ENCODE measurements at places on chromosomes 2 and 18.

- DNase-seq, result no peak
Measured at GRCh38 chr18:21805771-21806366, 65.3 kb downstream of the MIB1 start.

DNA sequence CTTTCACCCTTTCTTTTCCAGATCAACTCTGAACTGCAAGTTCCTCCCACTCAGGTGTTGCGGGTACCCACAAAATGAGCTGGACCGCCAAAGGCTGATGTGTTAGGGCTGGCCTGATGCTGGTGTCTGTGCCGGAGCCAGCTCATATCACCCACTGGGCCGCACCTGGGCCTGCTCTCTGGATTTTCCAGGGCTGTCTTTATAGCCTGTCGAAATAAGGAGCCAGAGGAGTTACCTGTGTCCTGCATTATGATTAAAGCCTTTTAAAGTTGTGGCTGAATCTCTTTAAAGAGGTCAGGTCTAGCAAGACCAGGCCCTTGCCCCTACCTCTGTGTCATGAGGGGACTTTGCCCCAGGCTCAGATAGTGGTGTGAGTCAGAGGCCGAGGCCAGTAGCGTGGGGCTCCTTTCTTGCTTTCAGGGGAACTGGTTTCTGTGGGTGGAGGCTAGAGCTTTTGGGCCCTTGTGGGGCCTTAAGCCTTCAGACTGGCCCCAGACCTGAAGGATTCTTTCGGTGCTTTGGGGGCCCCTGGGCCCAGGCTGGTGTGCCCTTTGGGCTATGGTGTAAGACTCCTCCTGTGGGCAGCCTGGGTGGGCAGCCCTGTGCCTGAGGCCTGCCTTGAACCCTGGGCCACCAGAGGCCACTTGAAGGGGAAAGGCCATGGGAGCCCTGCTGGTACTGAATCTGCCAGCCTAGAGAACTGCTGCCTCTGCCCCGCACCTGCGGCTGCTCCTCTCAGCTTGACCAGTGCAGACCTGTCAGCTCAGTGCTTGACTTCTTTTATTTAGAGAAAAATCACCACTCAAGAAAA is 21.3 kb downstream of the OTOF start:
- DNase-seq, result no peak

DNA sequence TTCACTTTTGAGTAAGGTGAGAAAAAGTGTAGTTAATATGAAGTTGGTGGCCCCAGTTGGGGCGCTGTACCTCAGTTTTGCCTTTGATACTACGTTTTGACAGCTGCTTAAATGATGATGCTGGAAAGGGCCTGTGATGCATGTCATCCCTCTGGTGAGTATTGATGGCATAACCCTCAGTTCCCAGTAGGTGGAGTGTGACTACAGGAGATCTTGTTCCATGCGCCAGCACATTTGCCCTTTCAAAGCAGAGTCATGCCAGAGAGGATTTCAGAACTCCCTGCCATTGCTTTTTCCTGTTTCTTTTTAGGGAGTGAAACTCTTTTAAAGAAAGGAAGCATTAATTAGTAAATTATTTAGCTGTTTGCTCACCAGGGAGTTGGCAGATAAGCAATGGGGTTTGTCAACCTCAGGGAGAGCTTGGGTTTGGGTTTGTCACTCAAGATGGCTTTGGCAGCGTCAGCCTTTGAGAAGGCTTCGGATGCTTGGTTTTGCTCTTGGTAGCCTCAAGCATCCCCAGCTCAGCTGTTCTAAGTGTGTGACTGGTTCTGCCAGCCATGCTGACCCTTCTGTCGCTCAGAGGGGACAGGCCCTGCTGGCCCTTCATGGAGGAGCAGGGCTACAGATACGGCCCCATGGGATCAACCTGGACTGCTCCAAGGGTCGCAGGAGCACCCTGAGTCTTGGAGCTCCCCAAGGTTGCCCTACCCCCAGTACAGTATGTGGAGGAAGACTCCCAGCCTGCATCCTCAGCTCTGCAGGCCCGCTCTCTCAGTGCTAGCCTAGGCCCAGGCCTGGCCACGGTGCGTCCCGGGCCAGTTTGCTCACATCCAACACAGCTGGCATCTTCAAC is 29.1 kb downstream of the ARMC9 start:
- DNase-seq, result peak; percentile 39

DNA sequence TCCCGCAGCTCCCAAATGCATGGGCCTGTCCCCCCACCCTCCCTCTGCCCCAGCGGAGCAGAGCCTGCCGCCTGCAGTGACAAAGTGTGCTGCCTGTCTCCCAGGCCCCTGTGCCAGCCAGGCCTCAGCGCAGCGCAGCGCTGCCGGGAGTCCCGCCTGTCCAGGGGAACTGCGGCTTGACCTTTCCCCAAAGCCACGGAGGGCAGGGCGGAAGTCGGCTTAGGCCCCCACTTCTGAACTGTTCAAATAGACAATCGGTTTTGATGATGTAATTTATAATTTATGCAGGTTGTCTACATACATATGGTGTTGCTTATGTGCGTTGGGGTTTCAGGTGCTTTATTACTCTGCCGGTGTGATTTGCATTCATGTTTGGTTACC is 7.1 kb downstream of the GBX2 start:
- no peak for DNase-seq

DNA sequence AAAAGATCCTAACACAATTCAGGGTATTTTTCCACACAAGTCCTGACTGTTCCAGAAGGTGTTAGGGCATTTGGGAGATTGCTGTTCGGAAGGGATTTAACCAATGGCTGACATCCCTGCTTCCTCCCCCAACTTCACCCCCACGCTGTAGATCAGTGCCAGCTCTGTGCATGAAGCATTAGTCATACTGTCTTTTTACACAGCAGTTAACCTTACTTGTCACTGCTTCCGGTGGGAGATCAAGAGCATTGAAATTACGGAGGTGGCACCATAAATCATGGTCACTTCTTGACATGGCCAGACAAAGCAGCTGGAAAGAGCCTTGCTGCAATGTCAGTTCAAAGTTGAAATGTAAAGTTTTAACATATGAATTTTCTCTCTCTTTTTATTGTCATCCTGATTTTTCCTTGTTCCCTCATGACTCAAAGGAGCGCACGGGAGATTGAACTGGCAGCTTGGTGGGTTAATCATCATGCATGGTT is 70.2 kb downstream of the HRH4 start:
- DNase-seq, result no peak

DNA sequence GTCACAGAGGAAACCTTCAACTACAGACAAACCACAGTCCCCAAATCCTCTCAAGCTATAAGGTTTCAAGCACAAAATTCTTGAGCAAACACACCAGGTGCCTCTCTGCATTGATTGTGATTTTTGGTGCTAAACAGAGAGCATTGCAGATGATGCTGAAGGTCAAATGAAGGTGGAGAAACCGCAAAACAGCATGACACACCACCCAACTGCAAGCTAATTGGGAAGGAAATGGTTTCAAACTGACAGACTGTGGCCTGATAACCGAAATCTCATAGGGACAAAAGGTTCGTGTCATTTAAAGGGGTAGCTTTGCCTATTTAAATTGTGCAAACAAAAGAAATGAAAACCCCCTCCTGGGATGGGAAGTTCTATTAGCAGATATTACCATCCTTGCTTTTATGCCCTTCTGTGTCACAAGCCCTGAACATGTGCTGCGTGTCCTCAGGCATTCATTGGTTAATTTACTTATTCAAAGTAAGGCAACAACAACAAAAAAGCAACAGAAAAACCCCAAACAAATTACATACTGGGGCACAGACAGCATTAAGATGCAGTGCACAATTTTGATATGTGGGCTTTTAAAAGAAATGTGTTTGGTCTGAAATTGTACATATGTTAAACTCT is 154.9 kb downstream of the AQP4 start:
- DNase-seq, result no peak

- no peak for DNase-seq
Measured at GRCh38 chr2:64807417-64807816, 153.7 kb upstream of the SERTAD2 start.

DNA sequence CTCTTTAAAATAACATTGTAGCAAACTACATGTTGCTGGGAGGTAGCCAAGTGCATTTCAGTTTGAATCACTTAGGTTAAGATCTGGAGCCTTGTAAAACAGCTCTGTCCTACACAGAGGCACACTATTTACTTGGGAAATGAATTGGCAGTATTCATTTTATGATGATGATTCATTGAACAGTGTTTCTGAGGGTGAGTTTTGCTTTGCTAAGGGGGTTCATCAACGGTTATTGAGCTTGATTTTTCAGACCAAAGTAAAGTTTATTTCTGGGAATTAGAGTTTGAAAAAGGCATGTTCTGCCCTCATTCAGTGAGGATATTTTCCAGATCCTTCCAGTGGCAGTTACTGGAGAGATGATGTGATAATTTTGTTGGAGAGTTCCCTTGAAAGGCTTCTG is 55.6 kb downstream of the CCDC85A start:
- DNase-seq, result no peak

DNA sequence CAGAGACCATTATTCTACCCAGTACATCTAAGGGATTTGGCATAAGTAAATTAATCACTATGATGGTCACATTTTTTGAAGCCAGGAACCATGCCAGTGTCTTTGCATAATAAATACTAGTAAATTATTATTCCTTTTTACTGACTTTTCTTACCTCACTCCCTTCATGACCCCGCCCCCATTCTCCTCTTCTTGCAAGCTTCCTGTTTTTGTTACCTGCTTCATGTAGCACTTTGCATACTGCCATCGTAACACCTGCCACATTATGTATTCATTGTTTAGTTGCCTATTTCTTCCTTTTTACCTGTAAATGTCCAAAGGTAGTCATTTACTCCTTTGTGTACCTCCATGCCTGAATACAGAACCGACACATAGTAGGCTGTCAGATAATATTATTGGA is 309.5 kb downstream of the KIAA1328 start:
- DNase-seq, result no peak

DNA sequence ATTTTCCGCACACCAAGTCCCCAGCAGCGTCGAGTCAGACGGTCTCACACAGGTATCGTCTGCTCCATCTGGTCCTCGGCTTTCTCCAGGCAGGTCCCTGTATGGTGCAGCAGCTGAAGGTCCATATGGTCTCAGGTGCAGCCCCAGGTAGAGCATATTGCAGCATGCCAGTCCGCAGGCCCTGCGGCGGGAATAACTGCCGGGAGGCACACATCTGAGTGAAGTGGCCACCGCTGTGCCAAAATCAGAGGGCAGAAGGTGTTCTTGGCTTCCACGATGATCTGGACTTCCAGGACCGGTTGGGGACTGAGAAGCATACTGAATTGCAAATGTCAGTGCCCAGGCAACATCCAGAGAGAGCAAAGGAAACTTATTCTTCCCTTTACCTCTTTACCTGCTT is 320.3 kb downstream of the RNF144A start:
- DNase-seq, result no peak
